ENCODE measurements at places on chromosomes 3 and 15.

GRCh38 chr15:71146580-71146982 lies 31.3 kb downstream of the THSD4 start:
- no peak for DNase-seq

DNA sequence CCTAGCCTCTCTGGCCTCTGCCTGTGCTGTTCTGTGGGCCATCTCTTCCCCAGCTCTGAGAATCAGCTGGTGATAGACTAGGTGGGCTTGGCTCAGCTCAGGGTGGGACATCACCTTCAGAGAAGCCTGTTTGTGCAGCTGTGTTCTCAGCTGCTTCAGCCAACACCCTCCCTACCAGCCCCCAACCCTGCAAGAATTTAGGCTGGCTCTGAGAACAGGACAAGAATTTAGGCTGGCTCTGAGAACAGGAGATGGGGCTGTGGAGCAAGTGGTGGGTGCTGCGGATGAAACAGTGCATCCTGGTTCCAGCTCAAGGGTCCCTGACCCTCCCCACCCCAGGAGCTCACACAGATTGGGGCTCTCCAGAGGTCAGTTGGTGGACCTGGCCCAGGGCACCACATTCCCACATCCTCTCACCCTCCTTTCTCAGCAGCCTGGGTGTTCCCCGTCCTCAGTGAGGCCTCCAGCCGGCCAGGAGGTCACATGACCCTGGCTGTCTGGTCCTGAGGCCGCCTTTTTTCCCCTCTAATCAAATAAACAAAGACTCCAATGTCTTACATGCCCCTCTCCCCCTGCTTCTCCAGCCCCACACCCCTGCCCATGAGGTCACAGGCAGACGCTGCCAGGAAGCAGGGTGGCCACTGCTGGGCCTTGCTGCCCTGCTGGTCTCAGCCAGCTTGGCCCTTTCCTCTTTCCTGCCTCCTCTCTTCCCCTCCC lies 14.9 kb downstream of the PLEKHO2 start:
- no peak for DNase-seq

DNA sequence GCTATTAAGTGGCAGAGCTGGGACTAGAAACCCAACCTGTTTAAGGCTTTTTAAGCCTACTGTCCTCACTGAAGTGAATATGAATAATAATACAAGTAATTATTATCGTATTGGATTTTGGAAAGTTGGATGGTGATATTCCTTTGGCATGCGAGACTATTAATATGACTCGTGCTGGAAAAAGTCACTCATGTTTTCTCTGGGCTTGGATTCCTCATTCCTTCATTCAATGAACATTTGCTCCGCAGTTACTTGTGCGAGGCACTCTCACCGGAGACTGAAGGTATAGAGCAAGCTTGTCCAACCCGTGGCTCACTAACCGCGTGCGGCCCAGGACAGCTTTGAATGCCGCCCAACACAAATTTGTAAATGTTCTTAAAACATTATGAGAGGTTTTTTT lies 694 bp downstream of the PLAAT1 start:
- no peak for DNase-seq

DNA sequence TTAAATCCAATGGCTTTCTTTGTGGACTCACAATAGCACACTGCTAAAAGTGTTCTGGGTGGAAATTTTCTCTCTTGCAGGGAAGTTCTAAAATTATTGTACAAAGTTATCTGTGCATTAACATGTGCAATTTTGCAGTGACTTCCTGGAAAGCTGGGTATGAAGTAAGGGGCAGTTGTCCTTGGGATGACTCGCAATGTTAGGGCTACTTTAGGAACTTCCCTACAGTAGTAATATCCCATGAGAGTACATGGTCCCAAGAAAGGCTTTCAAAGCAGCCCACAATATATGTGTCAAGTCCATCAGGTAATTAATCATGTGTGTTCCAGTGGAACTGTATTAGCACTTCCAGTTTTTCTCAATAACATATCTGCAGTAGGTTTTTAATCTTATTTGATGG lies 201.0 kb upstream of the UBE2E2 start:
- DNase-seq, result no peak

GRCh38 chr15:63372018-63372705 lies 9.5 kb downstream of the CA12 start:
- DNase-seq, result no peak

DNA sequence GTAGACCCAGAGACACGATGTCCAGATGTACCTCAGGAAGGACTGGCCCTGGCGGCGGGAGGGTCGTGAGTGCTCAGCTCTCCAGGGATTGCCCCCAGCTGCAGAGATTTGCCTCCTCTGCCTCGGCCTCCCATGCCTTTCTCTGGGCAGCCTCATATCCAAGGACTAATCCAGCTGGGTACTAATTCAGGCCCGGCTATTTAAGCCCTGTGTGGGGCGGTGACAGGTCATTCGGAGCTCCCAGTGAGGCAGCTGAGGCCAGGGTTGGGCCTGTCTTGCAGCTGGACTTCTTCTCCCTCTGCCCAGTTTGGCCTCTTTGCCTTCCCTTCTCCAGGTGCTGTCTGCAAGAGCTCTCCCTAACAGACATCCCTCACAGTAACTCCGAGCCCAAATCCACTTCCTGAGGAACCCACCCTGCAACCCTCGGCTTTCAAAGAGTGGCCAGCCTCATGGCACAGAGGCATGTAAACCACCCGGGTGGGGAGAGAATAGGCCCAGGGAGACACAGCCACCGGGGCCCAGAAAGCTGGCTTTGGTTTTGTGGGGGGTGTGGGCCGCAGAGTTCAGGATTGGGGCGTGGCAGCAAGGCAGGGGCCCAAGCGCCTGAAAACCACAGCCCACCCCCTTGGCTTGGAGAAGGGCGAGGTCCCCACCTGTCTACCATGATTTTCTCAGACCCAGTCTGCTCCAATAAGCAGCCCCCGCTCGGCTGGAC lies 85.8 kb downstream of the PPCDC start:
- DNase-seq, result no peak

DNA sequence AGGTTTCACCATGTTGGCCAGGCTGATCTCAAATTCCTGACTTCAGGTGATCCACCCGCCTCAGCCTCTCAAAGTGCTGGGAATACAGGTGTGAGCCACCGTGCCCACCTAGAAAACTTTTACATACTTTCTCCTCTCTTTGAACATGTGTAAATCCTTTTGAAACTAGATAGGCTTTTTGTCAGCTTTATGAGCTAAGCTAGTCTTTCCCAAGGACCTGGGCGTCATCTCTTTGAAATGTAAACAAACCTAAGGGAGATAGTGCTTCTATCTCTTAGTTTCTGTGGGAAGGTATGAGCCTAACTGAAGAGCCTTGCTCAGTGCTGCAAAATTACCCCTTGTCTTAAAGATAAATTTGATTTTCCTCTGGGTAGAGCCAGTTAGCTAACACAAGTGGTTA lies 4.8 kb downstream of the CX3CR1 start:
- no peak for DNase-seq

DNA sequence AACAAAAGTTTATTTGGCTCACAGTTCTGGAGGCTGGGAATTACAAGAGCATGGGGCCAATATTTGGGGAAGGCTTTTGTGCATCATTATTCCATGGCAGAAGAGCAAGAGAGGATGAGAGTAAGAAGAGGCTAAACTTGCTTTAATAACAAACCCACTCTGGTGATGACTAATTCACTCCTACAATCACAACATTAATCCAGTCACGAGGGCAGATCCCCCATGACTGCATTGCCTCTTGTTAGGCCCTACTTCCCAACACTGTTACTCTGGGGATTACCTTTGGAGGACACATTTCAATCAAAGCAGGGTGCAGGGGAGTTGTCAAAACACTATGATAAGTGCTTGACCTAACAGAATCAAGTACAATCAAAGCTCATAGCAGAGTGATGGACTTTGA lies 181.7 kb downstream of the BBX start:
- no peak for DNase-seq

GRCh38 chr3:138944929-138945708 lies 1.8 kb downstream of the FOXL2 start:
- DNase-seq, result no peak

DNA sequence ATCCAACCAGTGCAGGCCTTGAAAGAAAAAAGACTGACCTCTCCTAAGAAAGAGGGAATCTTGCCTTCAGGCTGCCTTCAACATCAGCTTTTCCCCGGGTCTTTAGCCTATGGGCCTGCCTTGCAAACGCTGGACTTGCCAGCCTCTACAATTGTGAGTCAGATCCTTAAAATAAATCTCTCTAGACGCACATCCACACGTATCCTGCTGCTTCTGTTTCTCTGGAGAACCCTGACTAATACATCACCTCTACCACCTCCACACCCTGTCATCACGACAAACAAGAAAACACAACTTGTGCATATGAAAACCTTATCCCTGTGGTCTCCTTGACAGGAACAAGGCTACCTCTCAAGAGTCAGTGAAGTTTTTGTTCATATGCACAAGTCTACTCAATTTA lies 11.8 kb downstream of the CYFIP1 start:
- no peak for DNase-seq

DNA sequence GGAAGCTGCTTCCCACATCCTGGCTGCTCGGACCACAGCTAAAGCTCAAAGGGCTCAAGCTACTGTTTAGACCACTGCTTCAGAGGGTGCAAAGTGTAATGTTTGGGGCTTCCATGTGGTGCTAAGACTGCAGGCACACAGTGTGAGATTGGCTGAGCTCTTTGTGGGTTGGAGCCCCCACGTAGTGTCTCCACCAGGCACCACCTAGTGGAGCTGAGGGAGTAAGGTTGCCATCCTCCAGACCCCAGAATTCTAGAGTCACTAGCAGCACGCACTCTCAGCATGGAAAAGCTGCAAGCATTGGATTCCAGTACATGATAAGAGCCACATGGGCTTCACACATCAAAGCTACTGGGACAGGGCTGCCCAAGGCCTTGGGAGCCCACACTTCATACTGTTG lies 9.3 kb downstream of the MKRN3 start:
- no peak for DNase-seq

DNA sequence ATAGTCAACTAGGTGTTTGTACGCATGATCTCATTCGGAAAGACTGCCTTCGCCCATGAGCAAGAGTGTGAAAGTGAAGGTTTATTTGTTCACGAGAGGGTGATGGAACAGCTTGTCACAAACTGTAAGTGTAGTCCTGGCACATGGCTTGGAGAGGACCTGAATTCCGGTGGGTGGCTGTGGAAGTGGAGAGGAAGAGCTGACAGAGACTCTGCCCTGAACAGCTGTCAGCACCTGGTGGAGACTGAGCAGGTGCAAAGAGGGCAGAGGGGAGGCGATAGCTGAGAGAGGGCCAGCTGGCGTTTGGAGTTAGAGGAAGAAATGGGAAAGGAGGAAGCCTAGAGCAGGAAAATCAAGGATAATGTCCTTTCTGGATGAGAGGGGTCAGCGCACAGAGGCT lies 155.7 kb downstream of the EEFSEC start:
- no peak for DNase-seq

DNA sequence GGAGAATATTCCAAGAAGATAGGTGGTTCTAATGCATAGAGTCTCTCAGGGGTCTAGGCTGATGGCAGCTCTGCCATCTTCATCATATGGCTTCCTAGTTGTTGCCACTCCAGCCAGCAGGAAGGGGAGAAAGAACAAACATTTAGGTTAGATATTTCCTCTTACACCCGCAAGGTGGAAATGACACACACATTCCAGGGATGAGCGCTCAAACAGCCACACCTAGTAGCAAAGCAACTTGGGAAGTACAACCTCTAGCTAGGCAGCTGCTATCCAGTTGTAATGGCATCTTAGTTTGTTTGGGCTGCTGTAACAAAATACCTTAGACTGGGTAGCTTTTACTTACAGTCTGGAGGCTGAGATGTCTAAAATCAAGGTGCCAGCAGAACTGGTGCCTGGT lies 51.9 kb upstream of the ADAMTSL3 start:
- no peak for DNase-seq

DNA sequence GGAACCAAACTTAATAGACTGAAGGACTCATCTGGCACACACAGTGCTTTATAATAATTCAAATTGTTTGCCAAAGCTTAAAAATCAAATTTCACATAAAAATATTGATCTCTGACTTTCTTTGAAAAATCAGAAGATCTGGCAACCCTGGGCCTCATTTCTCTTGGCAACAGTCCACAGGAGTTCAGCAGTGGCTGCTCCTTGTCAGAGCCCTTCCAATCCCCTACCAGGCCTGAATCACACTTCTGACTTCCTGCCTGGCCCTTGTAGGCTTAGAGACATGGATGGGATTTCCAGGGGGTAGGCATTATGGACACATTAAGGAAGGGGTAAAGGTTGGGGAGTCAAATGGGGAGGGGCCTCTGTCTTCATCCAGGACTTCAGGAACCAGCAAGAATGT lies 55.5 kb downstream of the PLS1 start:
- no peak for DNase-seq

DNA sequence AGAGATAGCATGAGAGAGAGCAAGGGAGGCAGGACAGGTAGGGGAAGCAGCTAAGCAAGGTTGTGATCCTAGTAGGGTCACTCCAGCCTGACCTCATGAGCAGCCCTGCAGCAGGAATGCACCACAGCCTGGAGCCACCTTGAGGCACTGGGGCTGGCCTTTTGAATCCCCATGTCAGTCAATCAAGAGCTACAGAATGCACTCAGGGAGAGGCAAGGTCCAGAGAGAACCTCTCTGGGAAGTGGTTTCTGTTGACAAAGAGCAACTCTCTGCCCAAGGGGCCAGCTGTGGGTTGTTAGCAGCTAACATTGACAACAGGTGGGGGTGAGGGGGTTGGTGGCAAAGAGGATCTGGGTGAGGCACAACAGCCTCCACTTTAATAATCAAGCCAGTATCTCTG lies 54.6 kb downstream of the TRANK1 start:
- DNase-seq, result no peak

- DNase-seq, result no peak
These were observed 237.8 kb upstream of the GADL1 start for GRCh38 chr3:31132132-31132769.

DNA sequence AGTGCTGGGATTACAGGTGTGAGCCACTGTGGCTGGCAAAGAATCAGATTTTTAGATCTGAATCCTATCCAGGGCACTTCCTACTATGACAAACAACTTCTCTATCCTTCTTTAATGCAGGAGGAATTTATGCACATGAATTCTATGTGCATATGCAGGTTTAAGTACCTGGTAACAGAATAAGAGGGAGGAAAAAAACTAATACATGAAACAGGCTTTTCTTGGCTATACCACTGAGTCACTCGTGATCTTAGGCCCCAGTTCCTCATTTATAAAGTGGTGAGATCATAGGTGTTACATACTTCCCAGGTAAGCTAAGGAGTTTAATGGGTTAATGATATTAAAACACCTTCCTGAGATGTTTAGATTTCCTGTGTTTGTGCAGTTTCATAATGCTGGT lies 108.2 kb downstream of the TP63 start:
- DNase-seq, result no peak

- no peak for DNase-seq
These were observed 11.4 kb upstream of the HDGFL3 start for GRCh38 chr15:83219026-83219425.
